Pulmonary artery endothelial cell (primary cell): ENCODE measurements at places on chromosomes 1 and 21.

GRCh38 chr21:38075833-38076587 is 159.8 kb upstream of the KCNJ6 start:
- DNase-seq = no peak

GRCh38 chr1:25658791-25659431 is 42.3 kb downstream of the MAN1C1 start:
- DNase-seq = no peak

DNA sequence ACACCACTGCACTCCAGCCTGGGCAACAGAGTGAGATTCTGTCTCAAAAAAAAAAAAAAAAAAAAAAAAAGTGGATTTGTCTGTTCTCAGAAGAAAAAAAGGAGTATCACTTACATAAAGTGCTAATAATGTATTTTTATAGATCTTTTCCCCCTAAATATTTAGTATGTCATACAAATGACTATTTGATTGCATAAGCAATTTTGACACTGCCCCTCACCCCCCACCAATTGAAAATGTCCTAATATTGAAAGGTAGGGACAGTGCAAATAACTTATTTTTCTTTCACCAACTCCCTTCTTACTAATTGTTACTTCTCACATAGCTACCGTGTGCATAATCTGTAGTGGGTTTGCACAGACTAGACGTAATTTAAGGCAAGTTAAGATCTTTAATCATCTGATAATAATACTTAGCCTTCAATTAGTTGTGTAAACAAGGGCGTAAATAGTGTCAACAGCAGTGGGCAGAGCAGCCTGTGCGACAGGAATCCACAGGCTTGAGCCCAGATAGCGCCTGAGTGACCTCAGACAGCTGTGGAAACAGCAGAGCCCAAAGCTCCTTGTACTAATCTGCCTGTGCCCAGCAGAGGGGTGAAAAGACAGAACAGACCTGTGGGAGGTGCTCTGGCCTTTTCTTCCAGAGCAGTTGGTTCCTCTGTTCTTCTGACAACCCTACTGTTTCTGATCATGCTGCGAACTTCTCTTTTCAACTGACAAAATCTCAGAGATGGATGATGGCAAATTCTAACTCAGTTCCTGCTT is 4.5 kb upstream of the IER5 start:
- DNase-seq = no peak

DNA sequence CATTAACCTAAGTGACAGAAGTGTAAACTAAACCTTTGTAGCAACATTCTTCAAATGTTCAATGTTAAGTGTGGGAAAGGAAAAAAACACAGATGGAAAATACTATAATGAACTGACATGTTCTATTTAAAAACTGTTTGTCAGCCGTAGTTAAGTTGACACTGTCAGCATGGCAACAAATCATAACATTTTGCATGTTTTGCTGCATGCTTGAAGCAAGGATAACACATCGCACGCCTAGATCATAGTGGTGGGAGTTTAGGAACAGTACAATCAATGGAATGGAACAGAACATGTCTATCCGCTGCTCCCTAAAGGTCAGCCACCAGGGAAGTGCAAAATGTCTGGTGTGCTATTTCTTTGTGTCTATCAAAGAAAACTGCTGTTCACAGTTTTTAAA is 62.5 kb upstream of the ESRRG start:
- no peak for DNase-seq

DNA sequence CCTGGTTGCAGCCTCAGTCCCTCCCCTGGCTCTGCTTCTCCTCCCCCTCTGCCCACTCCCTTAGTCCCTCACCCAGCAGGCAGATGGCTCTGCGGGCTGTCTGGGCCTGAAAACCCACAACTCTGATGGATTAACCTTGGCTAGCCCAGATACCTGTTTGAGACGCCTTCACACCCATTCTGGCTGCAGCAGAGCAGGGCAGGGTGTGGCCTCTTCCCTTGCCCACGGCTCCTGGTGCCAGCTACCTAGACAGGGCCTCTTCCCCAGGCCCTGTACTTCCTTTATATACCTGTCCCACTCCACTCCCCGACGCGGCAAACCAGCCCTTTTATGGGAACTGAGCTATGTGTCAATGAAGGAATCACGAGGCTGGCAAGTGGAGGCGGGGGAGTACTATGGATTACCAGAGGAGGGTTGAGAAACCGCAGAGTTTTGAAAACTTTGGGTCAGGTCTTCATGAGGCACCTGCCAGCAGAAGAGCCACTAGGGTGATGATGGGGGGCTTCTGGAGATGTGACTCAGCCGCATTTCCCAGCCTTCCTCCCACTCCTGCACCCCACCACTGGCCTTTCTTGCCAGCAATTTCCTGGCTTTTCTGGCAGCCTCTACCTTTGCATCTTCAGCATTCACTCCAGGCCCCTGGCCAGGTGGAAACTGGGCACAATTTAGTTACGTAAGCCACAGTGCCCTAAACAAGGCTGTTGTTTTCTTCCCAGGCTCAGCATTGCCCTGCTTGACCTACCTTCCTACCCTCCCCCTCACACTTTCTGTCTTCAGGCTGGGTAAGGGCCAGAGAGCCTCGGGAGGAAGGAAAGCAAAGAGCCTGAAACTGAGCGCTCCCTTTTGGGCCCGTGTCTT is at the start of gene CHI3L1:
TSS of gene CHI3L1 (minus strand) at position 259 of the 858 bp plus-strand sequence. CDS start at position 178, 81 bp downstream.
- DNase-seq = no peak

DNA sequence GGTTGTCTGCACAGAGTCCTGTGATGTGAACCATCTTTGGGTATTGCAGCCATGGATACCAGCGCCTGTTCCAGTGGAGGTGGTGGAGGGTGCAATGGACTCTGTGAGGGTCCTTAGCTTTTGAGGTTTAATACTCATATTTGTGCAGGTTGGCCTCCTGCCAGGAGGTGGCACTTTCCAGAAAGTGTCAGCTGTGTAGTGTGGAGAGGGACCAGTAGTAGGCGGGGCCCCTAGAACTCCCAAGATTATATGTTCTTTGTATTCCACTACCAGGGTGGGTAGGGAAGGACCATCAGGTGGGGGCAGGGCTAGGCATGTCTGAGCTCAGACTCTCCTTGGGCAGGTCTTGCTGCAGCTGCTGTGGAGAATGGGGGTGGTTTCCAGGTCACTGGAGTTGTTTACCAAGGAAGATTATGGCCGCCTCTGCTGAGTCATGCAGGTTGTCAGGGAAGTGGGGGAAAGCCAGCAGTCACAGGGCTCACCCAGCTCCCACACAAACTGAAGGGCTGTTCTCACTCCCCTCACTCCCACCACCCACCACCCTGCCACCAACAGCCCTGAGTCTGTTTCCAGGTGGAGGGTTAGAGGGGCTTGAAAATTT is 31.2 kb upstream of the ZNF678 start:
- DNase-seq = no peak

- DNase-seq = no peak
Measured at GRCh38 chr1:11783556-11783955, 21.6 kb downstream of the C1orf167 start.

GRCh38 chr1:92398519-92398918 is 88.2 kb downstream of the GFI1 start:
- DNase-seq = no peak

- no peak for DNase-seq
Measured at GRCh38 chr21:44709426-44710293, 1.7 kb downstream of the TSPEAR start.

- no peak for DNase-seq
Measured at GRCh38 chr1:219539645-219540254, 73.2 kb downstream of the ZC3H11B start.

DNA sequence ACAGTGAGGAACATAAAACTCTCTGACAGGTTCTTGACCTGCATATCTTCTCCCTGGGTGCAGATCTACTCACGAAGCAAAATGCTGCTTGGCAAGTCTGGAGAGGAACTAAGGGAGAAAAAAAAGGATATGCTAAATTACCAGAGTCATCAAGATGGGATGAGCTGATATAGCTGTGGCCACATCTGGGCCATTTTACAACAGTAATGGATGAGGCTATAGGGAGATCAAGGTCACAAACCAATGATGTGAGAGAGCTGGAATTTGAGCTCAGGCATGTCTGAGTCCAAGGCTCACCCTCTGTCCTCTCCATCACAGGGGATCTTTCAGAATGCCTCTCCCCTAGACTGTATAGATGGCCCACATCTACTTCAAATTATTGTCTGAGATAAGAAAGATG is 26.2 kb downstream of the ZMYND12 start:
- DNase-seq = no peak

DNA sequence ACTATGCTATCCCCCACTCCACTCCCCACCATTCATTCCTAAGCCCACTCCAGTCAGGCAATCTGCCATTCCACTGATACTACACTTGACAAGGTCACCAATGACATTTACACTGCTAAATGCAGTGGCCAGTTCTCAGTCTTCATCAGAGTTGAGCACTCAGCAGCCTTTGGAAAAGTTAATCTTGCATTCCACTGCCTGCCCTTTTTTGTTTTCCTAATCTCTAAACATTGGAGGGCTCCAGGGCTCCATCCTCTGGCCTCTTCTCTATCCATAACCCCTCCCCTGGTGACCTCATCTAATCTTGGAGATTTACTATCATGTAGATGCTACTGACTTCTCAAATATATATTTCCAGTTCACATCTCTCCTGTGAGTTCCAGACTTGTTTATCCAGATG is 70.9 kb upstream of the S1PR1 start:
- DNase-seq = no peak

- no peak for DNase-seq
Measured at GRCh38 chr1:7960165-7960564, 1.3 kb upstream of the PARK7 start.

- no peak for DNase-seq
Measured at GRCh38 chr1:102190429-102190828, 193.7 kb upstream of the OLFM3 start.

- no peak for DNase-seq
Measured at GRCh38 chr1:34874296-34874952, 14.9 kb upstream of the SMIM12 start.

DNA sequence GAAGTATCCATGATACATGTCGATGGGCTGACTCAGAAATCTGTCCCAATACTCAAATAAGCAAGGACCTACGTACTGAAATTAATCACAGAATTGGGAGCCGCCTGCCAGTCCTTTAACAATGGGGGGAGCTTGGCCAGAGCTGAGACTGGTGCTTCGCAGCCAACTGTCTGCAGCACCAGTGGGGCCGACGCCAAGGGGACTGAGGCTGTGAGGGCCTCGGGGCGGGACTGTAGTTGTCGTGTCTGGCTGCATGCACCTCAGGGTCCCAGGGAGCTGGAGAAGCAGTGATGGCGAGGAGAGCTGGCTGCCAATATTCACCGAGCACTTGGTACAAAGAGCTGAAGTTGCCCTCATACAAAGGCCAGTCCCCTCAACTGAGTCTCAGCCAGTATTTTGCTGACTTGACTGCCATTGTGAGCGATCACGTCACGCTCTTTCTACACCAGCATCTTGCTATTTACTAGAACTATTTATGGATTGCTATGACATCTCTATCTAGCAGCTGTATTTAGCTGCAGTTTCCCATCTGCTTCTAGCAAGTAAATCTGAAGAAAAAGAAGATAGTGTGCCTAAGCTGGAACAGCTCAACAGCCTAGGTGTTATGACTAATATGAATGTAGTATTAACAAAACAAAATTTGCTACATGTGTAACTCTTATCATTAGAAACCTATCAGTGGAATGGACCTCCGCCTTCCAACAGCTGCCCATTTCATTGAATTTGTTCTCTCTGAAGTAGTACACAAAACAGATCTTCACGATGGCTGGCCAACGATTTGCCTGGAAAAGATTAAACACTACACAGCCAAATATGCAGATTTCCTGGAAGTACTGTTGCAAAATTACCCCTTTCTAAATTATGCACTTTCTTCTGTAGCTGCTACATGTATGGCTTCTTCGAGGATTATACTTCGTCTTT is 29.1 kb downstream of the EVI5 start:
- DNase-seq = no peak

- peak; percentile 27 for DNase-seq
Measured at GRCh38 chr1:208093754-208094719, 150.1 kb downstream of the PLXNA2 start.

DNA sequence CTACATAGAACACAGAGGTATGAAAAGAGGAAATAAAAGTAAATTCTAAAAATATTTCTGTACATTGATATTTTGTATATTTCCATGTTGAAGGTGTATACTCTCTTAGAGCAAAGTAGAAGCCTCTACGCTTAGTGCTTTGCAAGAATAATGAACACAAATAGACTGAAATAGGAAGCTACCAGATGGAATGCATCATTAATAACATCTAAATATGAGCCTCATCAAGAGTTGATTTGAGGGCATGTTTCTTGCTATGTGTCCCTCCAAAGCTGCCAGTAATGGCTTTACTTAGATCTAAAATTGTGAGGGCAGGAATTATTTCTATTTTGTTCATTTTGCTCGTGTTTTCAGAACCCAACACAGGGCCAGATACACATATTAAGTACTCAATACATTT is 94.4 kb downstream of the KCNT2 start:
- DNase-seq = no peak

DNA sequence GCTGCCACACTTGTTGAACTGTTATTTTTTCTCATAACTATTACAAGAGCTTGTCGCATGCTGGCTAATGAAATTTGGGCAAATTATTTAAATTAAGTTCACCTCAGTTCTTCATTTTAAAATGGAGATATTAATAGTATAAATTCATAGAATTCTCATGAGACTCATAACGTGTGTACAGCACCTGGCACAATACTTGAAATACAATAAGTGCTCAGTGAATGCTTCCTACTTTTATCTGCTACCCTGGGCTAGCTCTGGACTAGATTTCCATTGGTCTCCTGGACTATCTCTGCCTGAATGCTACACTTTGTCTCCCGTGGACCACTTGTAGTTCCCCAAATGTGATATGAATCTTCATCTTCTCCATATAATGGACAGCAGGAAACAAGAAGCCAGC is 919 bp downstream of the SLAMF6 start:
- DNase-seq = no peak
